Substantia nigra (tissue), 51 donors: ENCODE measurements at places on chromosomes 2 and 18.

GRCh38 chr2:202758604-202759003 is 113.0 kb downstream of the ICA1L start:
- DNase-seq, result no peak

- no peak for DNase-seq
Observed at GRCh38 chr18:32040936-32041335, 22.3 kb downstream of the RNF125 start.

- DNase-seq, result no peak
Observed at GRCh38 chr2:111068435-111069058, 52.2 kb upstream of the BCL2L11 start.

- DNase-seq, result no peak
Observed at GRCh38 chr2:228518-229278, 35.1 kb downstream of the SH3YL1 start.

- no peak for DNase-seq
Observed at GRCh38 chr2:64331114-64331645, 122.8 kb upstream of the LGALSL start.

GRCh38 chr18:61690418-61691138 is 202.2 kb downstream of the RNF152 start:
- DNase-seq, result no peak

GRCh38 chr2:173550143-173550542 is 195.5 kb downstream of the CDCA7 start:
- no peak for DNase-seq

DNA sequence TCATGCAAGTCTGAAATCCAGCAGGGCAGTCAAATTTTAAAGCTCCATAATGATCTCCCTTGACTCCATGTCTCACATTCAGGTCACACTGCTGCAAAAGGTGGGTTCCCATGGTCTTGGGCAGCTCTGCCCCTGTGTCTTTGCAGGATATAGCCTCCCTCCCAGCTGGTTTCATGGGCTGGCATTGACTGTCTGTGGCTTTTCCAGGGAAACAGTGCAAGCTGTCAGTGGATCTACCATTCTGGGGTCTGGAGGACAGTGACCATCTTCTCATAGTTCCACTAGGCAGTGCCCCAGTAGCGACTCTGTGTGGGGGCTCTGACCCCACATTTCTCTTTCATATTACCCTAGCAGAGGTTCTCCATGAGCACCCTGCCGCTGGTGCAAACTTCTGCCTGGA is 220.6 kb upstream of the COPS8 start:
- no peak for DNase-seq

DNA sequence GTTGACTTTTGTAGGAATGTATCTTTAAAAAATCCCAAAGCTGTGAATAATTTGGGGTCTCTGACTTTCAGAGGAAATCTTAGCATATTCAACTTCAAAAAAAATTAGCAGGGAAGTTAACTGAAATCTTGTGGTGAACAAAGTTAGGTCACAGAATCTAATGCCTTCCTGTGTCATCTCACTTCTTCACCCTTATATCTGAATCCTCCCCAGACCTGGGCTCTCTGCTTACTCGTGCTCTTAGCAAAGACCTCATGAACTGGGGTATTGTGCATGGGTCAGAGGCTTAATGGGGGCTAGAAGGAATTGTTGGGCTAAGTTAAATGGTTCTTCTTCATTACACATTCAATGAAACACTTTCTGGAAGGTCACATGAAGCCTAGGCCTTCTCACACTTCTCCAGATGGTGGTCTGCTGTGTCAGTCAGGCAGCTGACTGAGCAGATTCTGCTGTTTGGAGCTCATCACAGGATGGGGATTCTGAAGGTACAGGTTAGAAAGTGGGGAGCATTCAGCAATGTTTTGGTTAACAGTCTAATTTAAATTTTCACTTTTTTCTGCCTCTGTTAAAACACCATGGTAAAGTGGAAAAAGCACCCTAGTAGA is 131.3 kb downstream of the SUCLG1 start:
- DNase-seq, result no peak

GRCh38 chr2:47818777-47819176 is 35.8 kb downstream of the MSH6 start:
- DNase-seq, result no peak

DNA sequence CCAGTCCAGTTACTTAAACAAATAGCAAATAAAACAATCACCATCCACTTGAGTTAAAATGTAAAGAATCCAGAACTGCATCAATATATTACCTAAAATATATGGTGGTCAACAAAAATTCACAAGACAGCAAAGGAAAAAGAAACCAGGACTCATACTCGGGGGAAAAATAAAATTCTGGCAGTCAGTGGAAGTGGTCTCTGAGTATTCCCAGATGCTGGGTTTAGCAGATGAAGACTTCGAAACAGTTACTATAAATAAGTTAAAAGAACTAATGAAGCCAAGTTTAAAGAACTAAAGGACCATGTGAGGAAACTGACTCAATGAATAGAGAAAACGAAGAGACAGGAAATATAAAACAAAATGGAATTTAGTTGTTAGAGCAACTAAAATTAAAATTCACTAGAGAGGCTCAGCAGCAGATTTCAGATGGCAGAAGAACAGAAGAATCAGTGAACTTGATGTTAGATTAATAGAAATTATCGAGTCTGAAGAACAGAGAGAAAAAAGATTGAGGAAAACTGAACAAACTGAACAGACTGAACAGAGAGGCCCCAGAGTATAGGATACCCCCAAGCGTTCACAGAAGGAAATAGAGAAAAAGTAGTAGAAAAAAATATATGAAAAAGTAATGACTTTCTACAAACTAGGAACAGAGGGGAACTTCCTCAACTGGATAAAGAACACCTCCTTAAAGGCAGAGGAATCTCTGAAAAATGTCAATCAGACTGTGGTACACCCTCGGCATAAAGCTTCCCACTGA is 27.9 kb downstream of the MGAT4A start:
- DNase-seq, result no peak

GRCh38 chr2:69499966-69500365 is 62.7 kb upstream of the NFU1 start:
- no peak for DNase-seq

GRCh38 chr2:196260546-196260945 is 89.2 kb upstream of the STK17B start:
- DNase-seq, result no peak

GRCh38 chr2:223338016-223338415 is 264.1 kb downstream of the SCG2 start:
- no peak for DNase-seq

GRCh38 chr18:62366992-62367391 is 41.9 kb downstream of the TNFRSF11A start:
- DNase-seq, result no peak

GRCh38 chr18:31102941-31103340 is 720 bp upstream of the DSC2 start:
- no peak for DNase-seq

DNA sequence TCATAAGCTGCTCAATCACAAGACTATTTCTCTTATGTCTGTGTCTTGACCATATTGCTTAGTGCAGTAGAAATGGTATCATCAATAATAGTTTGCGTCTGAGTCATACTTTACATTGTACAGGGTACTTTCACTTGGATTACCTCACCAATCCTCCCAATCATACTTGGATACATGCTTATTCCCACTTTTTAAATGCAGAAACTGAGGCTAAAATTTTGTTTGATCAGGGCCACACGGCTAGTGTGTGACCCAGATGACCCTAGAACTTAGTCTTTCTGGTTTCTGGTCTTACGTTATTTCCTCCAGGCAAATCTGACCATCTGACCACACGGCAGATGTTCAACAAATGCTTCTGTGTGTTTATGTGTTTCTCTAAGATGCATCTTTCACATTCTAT is 23.8 kb upstream of the CCL20 start:
- DNase-seq, result no peak

GRCh38 chr2:9648821-9649220 is 18.0 kb upstream of the YWHAQ start:
- no peak for DNase-seq

DNA sequence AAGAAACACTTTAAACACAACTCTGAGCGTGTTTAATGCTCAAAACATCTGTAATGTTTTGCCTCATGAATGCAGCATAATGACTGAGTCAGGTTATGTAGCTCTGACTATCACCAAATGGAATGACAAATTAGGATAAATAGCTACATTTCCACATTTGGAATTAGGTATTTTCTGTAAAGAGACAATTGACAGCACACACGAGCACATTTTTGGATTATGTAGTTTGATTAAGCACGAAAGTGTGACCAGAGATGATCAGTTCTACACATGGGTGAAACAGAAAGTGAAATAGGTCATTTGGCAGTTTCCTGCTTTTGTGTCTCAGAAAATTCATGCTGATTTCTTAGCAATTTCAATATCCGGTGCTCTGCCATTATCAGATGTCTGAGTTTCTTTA is 29.0 kb downstream of the LPIN1 start:
- DNase-seq, result no peak

- no peak for DNase-seq
Observed at GRCh38 chr2:128732976-128733431, 414.3 kb upstream of the HS6ST1 start.

DNA sequence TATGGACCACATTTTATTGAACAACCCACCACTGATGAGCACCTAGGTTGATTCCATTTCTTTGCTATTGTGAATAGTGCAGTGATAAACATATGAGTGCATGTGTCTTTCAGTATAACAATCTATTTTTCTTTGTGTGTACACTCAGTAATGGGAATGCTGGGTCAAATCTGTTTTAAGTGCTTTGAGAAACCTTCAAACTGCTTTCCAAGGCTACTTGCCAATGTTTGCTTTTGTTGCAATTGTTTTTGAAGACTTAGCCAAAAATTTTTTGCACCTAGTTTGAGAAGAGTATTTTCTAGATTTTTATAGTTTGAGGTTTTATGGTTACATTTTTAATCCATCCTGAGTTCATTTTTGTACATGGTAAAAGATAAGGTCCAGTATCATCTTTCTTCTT is 587.4 kb upstream of the SETBP1 start:
- DNase-seq, result no peak

DNA sequence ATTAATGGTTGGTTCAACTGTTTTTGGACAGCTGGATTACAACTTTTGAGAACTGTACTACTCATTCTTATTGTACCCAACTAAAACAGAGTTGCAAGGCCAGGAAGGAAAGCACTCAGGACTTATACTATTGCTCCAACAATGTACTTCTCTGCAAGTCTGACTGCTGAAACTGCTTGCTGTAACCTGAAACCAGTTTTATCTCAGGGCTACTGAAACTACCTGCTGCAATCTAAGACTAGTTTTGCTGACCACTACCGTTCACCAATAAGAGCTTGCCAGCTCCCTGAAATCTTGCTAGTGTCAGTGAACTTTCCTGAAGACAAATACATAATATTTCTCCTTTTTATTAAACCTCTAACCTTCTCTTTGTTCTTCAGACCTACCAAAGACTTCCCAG is 157.3 kb downstream of the CDCA7 start:
- no peak for DNase-seq

DNA sequence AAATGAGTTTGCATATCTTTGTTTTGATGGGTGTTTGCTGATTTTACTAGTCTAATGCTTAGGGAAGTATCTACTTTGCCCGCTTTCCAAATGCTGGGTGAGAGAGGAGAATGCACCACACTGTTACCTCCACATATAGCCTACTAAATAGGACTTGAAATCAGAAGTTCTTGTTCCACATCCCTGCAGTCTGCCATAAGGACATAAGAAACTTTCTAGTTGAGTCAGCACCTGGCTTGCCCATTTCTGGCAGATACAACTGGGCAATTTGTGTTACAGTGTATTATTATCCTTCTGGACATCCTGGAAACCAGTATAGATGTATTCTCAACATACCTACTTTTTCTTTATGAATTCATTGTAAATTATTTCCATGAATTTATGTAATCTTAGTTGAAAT is 29.5 kb downstream of the ANXA4 start:
- no peak for DNase-seq

- no peak for DNase-seq
Observed at GRCh38 chr2:26347286-26347865, 787 bp upstream of the ADGRF3 start.

GRCh38 chr18:12361770-12362378 is 15.2 kb downstream of the AFG3L2 start:
- DNase-seq, result no peak

DNA sequence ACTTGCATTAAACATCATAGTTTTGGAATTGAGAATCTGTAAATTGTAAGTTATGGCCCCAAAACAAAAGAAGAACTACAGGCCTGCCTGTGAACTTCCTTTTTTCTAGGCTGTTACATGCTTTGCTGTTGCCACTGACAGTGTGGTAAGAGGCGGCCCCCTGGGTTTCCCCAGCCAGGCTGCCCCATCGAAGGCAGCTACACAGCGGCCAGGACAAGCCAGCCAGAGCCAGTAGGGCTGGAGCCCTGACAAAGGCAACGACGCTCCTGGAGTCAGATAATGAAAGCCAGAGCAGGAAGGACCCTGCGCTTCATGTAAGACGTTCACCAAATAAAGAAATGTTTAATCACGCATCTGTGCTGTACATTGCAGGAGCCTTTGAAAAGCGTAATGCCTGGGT is 55.0 kb downstream of the ANKRD44 start:
- DNase-seq, result peak; percentile 32

GRCh38 chr2:53768242-53768542 is 588 bp downstream of the CHAC2 start:
- no peak for DNase-seq

- no peak for DNase-seq
Observed at GRCh38 chr18:70781860-70782453, 493.1 kb downstream of the SOCS6 start.

GRCh38 chr2:158394453-158394852 is 62.1 kb downstream of the CCDC148 start:
- no peak for DNase-seq
